ENCODE measurements at places on chromosomes 12 and 14.

DNA sequence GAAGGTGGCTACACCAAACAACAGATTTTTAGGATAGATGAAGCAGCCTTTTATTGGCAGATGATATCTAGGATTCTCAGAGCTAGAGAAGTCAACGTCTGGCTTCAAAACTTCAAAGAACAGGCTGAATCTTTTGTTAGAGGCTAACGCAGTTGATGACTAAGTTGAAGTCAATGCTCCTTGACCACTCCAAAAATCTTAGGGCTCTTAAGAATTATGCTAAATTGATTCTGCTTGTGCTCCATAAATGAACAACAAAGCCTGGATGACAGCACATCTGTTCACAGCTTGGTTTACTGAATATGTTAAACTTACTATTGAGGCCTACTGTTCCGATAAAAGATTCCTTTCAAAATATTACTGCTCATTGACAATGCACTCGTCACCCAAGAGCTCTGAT is 13.0 kb upstream of the CDKN3 start:
- no peak for DNase-seq

GRCh38 chr12:5047094-5047493 is 3.4 kb downstream of the KCNA5 start:
- DNase-seq: no peak

GRCh38 chr14:72104011-72104613 is 171.9 kb downstream of the RGS6 start:
- no peak for DNase-seq

DNA sequence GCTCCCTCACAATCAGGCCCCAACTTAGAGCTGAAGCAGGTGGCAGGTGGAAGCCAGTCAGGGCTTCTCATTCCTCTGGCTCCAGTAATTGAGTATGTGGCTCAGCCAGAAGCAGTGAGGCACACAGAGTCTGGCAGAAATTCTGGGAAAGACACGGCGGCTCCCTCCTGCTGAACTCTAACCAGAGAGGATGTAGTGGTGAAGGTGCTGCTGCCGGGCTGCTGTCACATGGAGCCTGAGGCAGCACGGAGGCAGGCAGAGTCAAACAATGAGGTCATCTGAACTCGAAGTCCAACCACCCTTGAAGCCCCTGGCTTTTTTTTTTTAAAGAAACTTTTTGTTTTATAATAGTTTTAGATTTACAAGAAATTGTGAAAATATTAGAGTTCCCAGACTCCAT is 33.4 kb upstream of the SMOC1 start:
- no peak for DNase-seq

GRCh38 chr14:74302152-74302628 is 544 bp downstream of the ABCD4 start:
- DNase-seq: no peak

DNA sequence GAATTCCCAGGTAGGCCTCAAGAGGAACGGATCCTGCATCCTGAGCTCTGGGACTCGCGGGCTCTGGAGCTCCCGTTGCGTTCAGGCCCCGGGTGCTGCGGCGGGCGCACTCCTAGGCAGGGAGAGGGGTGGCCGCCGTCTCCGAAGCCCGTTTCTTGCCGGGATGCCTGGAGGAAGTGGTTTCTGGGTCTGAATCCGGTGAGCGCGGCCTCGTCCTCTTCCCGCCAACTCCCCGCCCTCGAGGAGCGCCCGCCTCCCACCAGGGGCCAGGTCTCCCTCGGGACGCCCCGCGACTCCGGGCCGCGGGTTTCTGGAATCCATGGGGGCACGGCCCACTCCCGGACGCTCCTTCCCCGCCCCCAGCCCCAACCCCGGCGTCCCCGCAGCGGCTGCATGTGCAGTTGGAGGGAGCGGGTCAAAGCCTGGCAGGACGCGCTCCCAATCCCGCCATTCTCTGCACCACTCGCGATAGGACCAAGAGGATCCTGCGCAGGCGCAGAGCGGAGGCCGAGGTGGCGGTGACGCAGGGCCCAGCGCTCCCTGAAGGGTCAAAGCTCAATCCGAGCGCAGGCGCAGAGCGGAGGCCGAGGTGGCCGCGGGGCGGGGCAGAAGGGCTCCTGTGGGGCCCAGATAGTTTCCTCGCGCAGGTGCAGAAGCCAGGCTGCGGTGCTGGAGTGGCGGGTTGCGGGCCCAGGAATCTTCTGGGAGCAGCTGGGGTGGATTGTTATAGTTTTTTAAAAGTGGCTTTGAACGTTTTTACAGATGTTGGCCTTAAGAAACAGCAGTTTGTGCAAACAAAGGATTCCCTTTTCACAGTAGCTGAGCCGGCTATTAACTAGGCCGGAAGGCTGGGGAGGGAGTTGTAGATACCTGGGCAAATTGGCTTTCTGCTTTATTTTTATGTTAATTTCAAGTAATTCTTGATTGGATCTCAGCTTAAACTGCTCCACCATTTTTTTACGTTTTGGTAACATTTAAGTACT is 796.4 kb downstream of the AACS start:
- no peak for DNase-seq

DNA sequence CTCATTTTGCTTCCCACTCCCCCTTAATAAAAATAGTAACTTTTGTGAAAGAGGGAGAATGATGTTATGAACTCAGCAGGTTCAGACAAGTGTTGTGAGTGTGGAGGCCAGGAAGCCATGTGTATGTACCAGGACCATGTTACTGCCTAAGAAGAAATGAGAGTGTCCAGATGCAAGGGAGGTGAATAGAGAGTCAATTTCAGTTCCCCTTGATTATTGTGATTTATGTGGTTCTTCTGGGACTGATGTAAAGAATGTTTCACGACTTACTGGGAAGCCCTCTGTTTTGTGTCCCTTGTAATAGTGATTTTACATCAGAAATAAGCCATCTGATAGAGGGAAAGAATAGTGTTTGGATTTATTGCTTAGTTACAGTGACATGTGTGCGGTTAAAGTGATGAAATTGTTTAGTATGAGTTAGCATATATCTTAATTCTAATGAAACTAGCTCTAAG is 32.5 kb downstream of the FBXO34 start:
- DNase-seq: no peak

GRCh38 chr12:131965073-131965472 is 15.3 kb downstream of the EP400 start:
- DNase-seq: no peak

- DNase-seq: no peak
These were observed 86.9 kb downstream of the RIN3 start for GRCh38 chr14:92600318-92601053.

DNA sequence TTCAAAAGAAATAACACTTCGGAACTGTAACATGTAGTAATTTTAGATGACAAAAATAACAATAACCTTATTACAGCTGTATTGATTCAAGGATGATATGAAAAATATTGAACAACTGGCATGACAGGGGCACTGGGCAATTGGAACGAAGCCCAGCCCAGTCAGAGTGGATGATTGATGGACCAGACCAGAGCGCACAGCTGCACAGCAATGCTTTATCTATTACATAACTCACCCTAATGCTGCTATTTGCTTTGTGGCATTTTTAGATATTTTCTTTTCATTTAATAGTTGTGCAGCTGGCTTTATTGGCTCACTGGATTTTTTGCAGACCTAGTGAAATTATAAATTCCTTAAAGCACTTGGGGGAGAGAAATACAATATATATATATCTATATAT is 26.9 kb upstream of the FERMT2 start:
- DNase-seq: no peak

- no peak for DNase-seq
These were observed 707.5 kb upstream of the TMEM132C start for GRCh38 chr12:127559349-127560040.

GRCh38 chr12:19946550-19946949 is 421.8 kb upstream of the PDE3A start:
- no peak for DNase-seq

GRCh38 chr12:7934889-7935492 is 996 bp downstream of the SLC2A3 start:
- DNase-seq: no peak

DNA sequence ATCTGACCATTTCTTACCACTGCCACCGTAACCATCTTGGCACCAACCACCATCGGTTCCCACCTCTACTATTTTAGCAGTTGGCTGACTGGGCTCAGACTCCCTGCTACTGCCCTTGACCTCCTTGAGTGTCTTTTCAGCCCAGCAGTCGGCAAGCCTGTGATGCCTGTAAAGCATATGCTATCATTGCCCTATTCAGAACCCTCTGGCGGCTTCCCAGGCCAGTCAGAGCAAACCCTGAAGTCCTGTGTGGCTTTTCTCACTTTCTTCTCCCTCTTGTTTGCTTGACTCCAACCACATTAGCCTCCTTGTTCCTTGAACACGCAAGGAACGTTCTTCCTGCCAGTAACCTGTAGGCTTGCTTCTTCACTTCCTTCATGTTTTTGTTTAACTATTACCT is 6.2 kb downstream of the IRAK3 start:
- no peak for DNase-seq

DNA sequence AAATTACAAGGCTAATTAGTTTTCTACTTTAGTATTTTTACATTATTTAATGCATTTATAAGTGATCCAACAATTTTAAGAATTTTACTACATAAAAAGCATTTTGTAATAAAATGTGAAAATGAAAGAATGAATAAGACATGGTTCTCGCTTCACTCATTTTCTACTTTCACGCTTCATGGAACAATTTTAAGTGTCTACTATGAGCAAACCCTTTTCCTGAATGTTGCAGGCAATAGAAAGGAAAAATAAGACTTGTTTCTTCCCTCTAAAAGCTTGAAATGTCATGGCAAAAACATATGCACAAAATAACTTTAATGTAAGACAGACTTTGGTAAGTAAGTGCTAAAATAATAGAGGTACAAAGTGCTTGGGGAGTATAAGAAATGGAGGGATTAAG is 205.7 kb upstream of the HMGA2 start:
- DNase-seq: no peak

DNA sequence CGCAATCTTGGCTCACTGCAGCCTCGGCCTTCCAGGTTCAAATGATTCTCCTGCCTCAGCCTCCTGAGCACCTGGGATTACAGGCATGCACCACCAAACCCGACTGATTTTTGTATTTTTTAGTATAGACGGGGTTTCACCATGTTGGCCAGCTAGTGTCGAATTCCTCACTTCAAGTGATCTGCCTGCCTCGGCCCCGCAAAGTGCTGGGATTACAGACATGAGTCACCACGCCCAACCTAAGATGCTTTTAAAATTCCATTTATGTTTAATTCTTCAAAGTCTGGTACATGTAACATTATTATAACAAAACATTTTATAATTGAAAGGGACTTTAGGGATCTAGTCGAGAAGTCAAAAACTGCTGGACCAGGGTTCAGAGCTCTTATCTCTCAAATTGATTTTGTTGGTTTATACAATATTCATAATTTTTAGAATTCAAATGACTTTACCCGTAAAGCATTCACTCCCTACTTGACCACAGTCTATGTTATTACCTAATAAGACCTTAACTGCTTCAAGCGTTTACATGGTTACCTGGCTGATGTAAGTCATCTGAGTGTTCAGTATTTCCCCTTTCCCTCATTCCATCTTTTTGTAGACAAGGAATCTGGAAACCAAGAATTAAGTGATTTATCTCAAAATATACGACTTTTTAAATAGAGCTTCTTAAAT is 28.2 kb downstream of the RAP1B start:
- no peak for DNase-seq

- DNase-seq: no peak
These were observed 7.6 kb downstream of the ADSS1 start for GRCh38 chr14:104731320-104732294.

Measured in activated T-helper 1 cell treated with anti-CD3 and anti-CD28 coated beads, Interleukin-2, amount 50 U/mL, for 16 hours (primary cell).